ENCODE measurements at places on chromosomes 5 and 9.
A peak's percentile ranks its signal among the peaks of the same experiment; 100 is the strongest.

DNA sequence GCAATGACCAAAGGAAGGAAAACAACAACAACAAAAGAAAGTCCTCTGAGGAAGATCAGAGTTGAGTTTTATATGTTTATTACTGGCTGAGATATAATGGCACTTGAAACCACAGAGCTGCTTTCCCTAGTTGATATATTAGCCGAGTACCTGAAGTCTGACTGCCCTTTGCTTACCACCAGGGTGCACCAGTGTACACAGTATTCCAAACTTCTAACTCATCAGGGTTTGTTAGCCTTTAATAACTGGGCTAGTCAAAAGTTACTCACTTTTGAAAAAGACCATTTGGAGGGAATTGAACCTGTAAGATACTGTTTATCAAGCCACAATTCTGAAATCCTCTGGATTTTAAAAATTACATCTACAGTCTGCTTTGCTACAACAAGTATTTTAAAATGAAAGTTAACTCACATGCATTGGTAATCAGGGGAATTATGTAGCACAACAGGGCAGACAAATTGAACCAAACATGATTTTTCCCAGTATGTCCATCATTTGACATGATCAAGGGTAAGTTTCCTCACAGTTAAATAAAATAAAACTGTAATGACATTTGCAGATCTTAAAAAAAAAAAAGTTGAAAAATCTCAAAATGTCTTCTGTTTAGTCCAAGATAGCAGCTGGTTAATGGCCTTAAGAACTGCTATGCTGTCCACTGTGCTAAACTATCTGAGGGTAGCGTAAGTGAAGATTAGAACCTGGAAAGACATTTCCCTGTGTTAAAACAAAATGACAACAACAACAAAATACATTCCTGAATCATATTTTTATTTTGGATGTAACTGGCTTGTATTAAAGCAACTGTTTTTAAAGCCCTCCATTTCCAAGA, 57.3 kb upstream of the C6 start:
- peak; percentile 25 for DNase-seq

DNA sequence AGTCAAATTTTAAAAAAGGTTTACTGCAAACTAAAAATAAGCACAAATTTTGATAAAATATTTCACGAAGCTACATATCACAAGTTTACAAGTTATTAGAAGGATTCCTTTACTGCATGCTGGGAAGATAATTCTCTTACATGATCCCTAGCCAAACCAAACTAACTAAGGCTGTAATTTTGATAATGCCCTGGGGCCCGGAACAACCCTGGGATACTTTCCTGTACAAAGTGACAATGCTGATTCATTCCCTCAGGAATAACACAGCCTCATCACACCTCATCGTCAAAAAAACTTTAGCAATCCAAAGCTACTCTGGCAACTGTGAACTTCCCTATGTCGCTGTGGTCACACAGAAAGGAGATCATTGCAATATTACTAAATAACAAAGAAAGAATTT, 402.9 kb downstream of the RAB3C start:
- DNase-seq = no peak

DNA sequence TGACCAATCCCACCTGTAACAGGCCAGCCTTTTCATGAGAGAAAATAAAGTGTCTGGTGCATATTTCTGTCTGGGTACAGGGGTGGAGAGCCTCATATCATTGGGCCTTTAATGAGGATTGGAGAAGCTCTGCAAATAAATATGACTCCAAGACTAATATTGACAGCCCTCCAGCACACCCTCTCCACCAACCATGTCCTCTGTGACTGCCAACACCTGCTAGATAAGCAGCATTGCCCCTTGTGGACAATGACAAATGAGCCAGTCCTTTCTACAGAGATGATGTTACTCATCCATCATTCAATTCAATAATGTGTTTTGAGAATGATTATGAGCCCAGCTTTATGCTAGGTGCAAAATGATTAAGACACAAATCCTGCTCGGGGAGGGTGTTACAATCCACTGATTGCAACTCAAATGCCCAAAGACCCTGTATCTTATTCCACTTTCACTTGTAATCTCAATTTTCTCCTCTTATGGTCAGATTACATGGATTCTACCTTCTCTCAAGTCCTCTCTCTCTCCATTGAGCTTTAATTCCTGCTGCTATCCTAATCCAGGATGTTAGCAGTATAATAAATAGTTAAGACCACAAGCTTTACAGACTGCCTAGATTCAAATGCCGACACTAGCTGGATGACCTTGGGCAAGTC, 2.1 kb upstream of the GFRA3 start:
- DNase-seq = no peak

GRCh38 chr9:35396560-35397215, 93.2 kb upstream of the RUSC2 start:
- DNase-seq = no peak

DNA sequence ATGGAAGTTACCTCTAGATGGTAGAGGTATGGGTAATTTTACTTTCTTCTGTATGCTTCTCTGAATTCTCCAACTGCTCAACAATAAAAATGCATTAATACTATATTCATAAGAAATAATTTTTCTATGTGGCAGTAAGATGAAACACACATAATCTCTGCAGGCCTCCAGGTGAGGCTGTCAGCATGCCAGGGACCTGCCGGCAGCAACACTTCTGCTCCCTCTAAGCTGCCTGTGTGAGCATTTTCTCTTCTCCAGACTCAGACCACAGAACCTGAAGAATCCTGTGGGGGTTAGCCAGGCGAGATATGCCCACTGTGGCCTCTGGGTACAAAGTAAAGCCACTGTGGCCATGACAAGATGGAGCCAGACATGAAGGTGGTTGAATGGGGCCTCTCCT, 316.3 kb downstream of the EBF1 start:
- no peak for DNase-seq
